Lower lobe of right lung (tissue), 2 donors: ENCODE measurements at places on chromosomes 7 and 10. TPM values are rescaled to one million over a fixed set of nuclear protein-coding genes. Genes with fewer than 3 reads are reported as not detected.

SPAM1 gene
- not detected for total RNA-seq

CAMK2G gene
- 38.4 TPM for total RNA-seq

PALD1 gene
- 16.0 TPM for total RNA-seq

HMX2 gene
- not detected for total RNA-seq

UBE2H gene
- total RNA-seq: 76.7 TPM

NSUN5 gene
- 27.1 TPM for total RNA-seq

AKR1D1 gene
- total RNA-seq: not detected

SPDYE2B gene
- total RNA-seq: not detected

KAZALD1 gene
- 9.9 TPM for total RNA-seq

TYW1 gene
- total RNA-seq: 15.4 TPM

PSMA2 gene
- 52.3 TPM for total RNA-seq

CALML3 gene
- not detected for total RNA-seq

PCLO gene
- total RNA-seq: 2.9 TPM

HYAL4 gene
- total RNA-seq: not detected

BLNK gene
- total RNA-seq: 11.2 TPM

PFKP gene
- total RNA-seq: 23.5 TPM

HEPACAM2 gene
- total RNA-seq: 0.18 TPM

TMEM139 gene
- total RNA-seq: 25.9 TPM

ABCC2 gene
- total RNA-seq: 1.9 TPM

CELF2 gene
- total RNA-seq: 106 TPM

CPN1 gene
- not detected for total RNA-seq

GBF1 gene
- 40.3 TPM for total RNA-seq

CFAP70 gene
- 11.3 TPM for total RNA-seq

MUC3A gene
- 1.7 TPM for total RNA-seq

PODXL gene
- 116 TPM for total RNA-seq
